ENCODE measurements at places on chromosomes 2 and 18. TPM values are rescaled to one million over a fixed set of nuclear protein-coding genes. Genes with fewer than 3 reads are reported as not detected.
A peak's percentile ranks its signal among the peaks of the same experiment; 100 is the strongest.

POTEJ gene
- not detected for total RNA-seq

SERPINB3 gene
- total RNA-seq = not detected

FEV gene
- not detected for total RNA-seq

DNA sequence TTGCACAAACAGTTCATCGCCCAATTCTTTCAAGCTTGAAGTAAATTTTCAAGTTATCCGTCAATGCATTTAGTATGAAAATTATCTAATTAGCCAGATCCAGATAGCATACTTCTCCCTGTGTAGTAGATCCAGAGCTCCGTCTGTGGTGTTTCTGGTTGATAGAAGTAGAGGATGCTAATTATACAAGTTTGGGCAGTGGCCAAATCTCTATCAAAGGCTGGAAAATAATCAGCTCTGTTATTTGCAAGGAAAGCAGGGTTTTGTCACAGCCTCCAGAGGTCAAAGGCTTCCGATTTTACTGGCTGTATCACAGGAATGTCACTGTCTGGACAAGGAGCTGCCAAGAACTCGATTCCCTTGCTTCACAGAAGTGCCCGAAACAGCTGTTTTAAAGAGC lies 28.6 kb downstream of the LRRC30 start:
- H3K27ac ChIP-seq = no peak overlapping the region
- no peak for DNase-seq
- no peaks in the 10 kb centered on the region for H3K27me3 ChIP-seq
- H3K4me3 ChIP-seq = no peak overlapping the region
- no peaks in the 10 kb centered on the region for H3K4me1 ChIP-seq

DNA sequence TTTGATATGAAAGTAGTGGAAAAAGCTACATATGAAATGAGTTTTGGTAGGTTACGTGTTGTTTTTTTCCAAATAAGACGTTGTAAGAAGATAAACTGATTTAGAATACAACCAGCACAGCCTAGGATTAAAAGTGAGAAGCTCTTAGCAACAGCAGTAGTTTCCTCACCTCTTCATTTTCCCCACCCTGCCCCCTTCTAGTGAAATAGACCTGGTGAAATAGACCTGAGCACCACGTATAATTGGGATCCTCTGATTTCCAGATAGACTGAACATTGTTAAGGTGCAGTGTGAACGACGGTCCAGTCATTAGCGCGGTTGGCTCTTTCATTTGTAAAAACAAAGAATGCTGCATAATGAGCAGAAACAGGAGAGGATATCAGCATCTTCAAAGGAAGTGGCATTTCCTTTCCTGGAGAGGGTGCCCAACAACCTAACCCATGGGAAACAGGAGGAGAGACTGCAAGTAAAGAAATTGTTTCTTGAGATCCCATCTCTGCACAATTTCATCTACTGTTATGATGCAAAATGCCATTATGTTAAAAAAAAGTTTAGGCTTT lies 114.3 kb downstream of the FIGN start:
- H3K27ac ChIP-seq = no peak overlapping the region
- H3K27me3 ChIP-seq = no peaks in the 10 kb centered on the region
- no peak overlapping the region for H3K4me3 ChIP-seq
- no peaks in the 10 kb centered on the region for H3K4me1 ChIP-seq
- no peak for DNase-seq
- no peaks in the 10 kb centered on the region for H3K36me3 ChIP-seq

- no peak for DNase-seq
- peaks cover 75% of the 10 kb centered on the region for H3K4me1 ChIP-seq
- peak overlapping the region; percentile 76 for H3K27ac ChIP-seq
Measured at GRCh38 chr2:174587579-174587978, 10.0 kb downstream of the WIPF1 start.

DNA sequence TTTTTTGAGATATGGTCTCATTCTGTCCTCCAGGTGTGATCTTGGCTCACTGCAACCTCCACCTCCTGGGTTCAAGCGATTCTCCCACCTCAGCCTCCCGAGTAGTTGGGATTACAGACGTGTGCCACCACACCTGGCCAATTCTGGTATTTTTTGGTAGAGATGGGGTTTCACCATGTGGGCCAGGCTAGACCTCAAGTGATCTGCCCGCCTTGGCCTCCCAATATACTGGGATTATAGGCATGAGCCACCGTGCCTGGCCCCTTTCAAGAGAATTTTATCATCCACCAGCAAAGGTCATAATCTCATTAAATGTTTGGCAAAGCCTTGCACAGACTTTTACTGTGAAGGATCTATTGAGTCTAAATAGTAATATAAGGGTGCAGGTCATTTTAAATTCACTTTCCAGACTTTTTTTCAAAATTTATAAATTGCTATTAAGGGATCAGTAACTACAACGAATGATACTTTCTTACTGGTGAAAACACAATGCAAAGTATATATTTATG lies 2.5 kb downstream of the HADHA start:
- no peaks in the 10 kb centered on the region for H3K27me3 ChIP-seq
- peak overlapping the region; percentile 85 for H3K27ac ChIP-seq
- no peak for DNase-seq
- peak overlapping the region; percentile 95 for H3K4me3 ChIP-seq

- no peak overlapping the region for H3K4me3 ChIP-seq
- no peaks in the 10 kb centered on the region for H3K36me3 ChIP-seq
- peaks cover 1% of the 10 kb centered on the region for H3K4me1 ChIP-seq
- H3K27ac ChIP-seq = no peak overlapping the region
- peaks cover 9% of the 10 kb centered on the region for H3K27me3 ChIP-seq
Measured at GRCh38 chr18:9901377-9901776, 12.4 kb upstream of the VAPA start.

GRCh38 chr18:21069468-21069867 lies 42.1 kb downstream of the ROCK1 start:
- no peaks in the 10 kb centered on the region for H3K27me3 ChIP-seq
- DNase-seq = no peak
- H3K4me1 ChIP-seq = peaks cover 12% of the 10 kb centered on the region
- no peak overlapping the region for H3K4me3 ChIP-seq

DNA sequence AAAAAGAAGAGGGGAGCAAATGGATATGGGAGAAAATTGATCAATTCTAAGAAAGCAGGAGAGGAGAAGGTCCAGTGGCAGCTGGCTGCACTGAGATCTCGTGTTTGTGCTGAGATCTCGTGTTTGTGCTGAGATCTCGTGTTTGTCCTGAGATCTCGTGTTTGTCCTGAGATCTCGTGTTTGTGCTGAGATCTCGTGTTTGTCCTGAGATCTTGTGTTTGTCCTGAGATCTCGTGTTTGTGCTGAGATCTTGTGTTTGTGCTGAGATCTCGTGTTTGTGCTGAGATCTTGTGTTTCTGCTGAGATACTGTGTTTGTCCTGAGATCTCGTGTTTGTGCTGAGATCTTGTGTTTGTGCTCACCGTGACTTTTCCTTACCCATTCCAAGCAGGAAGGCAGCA lies 254.4 kb downstream of the BCL2 start:
- H3K27me3 ChIP-seq = peaks cover 13% of the 10 kb centered on the region
- no peaks in the 10 kb centered on the region for H3K36me3 ChIP-seq
- no peak for DNase-seq
- H3K4me1 ChIP-seq = peaks cover 4% of the 10 kb centered on the region
- no peak overlapping the region for H3K4me3 ChIP-seq

DNA sequence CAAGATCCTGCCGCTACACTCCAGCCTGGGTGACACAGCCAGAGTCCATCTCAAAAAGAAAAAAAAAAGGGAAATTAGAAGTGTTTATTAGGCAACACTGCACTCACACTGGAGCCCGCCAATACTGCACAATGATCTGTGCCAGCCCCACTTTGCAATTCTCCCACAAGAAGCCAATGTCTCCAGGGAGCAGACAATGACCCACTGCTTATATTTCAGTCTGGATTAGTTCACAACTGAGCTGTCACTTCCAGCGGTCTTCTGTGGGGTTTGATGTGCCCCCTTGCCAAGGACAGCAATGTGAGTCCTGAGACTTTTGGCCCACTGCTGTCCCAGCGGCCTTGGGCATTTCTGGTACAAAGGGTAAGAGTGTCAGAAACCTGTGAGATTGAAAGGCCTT lies 85.6 kb upstream of the PPM1B start:
- H3K4me3 ChIP-seq = no peak overlapping the region
- H3K36me3 ChIP-seq = no peaks in the 10 kb centered on the region
- no peak overlapping the region for H3K27ac ChIP-seq
- no peaks in the 10 kb centered on the region for H3K27me3 ChIP-seq
- DNase-seq = no peak
- H3K4me1 ChIP-seq = peaks cover 17% of the 10 kb centered on the region

GRCh38 chr2:104597942-104598341 lies 256.0 kb upstream of the POU3F3 start:
- no peak overlapping the region for H3K4me3 ChIP-seq
- no peaks in the 10 kb centered on the region for H3K36me3 ChIP-seq
- DNase-seq = no peak

- H3K27me3 ChIP-seq = no peaks in the 10 kb centered on the region
- H3K36me3 ChIP-seq = no peaks in the 10 kb centered on the region
- H3K27ac ChIP-seq = no peak overlapping the region
- no peak for DNase-seq
Measured at GRCh38 chr18:25533218-25533617, 181.3 kb upstream of the ZNF521 start.

DNA sequence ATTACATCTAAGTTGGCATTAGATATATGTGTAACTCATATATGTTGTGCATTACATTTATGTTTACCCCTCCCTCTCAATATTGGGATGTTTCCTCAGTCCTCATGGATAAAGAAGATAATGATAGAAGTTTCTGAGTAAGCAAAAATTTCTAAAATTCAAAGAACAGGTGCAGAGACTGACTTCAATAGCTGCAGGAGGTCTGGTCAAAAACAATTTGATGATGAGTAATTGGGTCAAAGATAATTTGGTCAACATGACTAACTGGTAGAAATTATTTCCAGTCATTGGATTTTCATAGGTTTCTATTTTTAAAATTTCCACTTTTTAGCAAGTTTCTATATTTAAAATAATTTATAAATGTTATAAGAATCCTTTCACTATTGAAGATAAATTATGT lies 1130.9 kb upstream of the SLC39A10 start:
- H3K4me1 ChIP-seq = no peaks in the 10 kb centered on the region
- no peak for DNase-seq
- H3K27me3 ChIP-seq = no peaks in the 10 kb centered on the region
- no peak overlapping the region for H3K4me3 ChIP-seq

DNA sequence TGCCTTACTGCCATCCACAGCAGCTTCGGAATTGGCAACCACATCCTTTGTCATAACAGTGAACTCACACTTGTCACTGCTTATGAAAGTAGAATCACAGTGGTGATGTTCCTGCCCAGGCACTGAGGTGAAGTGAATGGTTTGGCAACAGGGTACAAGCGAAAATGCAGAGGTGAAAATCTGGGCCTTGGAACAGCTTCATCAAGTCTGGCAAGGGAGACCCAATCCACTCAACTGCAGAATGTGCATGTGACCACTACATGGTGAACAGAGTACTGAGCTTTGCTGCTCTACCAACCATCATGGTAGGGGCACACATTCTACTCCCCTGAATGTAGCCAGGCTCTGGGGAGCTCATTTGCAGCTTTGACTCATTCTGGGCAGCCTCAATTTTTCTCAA lies 15.0 kb upstream of the SKA1 start:
- H3K36me3 ChIP-seq = no peaks in the 10 kb centered on the region
- H3K4me3 ChIP-seq = no peak overlapping the region
- peaks cover 14% of the 10 kb centered on the region for H3K27me3 ChIP-seq
- no peak for DNase-seq

DNA sequence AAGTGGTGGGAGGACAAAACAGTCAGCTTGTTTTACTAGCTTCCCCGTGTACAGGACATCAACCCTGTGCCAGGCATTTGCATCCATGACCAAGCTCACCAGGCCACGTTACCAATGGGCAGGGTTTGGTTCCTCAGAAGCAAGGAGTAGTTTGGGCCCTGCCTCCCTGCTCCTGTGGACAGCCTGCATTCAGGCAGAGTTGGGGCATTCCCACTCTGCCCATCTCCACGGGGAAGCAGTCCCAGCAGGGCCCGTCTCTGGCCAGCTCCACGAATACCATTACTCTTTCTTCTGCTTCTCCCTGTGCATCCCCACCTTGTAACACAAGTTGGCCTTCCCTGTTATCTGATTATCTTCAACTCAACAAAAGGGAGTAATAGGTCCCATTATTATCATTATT lies 54.0 kb upstream of the RIOK3 start:
- no peak for DNase-seq
- H3K4me1 ChIP-seq = peaks cover 23% of the 10 kb centered on the region
- peak overlapping the region; percentile 44 for H3K27ac ChIP-seq

Measured in activated CD4-positive, alpha-beta T cell treated with anti-CD3 and anti-CD28 coated beads, Interleukin-2, amount 10 ng/mL, durations not matched to agents 7 days and 5 days (primary cell).